ENCODE measurements at places on chromosomes 6 and 20.

GRCh38 chr6:135261872-135262725 is 81.0 kb downstream of the MYB start:
- DNase-seq = no peak

GRCh38 chr6:93418408-93419303 is 703 bp downstream of the EPHA7 start:
- no peak for DNase-seq

GRCh38 chr6:87251725-87252124 is 70.7 kb upstream of the SMIM8 start:
- no peak for DNase-seq

DNA sequence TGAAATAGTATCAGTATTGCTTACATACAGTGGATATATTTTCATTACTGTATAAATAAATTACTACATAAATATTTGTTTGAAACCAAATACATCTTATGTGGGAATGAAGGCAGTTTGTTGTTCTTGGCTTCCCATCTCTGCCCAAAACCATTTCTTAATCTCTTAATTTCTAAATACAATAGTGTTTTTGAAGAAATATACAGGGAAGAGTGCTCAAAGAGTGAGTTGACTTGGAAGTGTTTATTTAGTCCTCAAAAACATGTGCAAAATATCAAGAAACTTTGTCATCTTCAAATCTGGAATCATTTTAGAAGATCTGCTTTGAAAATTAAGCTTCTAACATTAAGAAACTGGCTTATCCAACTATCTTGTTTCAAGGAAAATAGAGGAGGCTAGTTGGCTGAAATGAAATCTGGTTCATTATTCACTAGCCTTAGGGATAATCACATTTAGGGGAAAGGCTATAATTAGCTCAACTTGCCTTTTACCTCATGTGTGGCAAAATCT is 259.8 kb upstream of the FLRT3 start:
- DNase-seq = no peak

- DNase-seq = no peak
Observed at GRCh38 chr20:54742193-54742592, 266.8 kb downstream of the DOK5 start.

GRCh38 chr6:169800668-169801395 is 49.4 kb downstream of the ERMARD start:
- DNase-seq = no peak

DNA sequence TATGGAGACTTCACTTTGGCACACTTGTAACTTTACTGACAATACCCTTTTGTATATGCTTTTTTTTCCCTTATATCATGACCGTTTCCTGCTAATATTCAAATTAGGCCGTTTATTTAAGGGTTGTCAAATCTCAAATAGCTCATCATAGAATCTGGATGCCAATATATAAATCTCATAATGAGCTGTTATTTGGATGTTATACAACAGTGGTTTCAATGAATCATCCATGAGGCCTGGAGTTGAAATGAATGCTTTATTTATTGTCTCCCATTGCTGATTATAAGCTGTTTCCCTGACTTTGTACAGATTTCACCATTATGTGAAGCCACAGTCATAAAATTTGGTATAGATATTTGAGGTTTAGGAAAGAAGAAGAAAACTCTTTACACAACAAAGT is 256.1 kb downstream of the PLCB1 start:
- no peak for DNase-seq

DNA sequence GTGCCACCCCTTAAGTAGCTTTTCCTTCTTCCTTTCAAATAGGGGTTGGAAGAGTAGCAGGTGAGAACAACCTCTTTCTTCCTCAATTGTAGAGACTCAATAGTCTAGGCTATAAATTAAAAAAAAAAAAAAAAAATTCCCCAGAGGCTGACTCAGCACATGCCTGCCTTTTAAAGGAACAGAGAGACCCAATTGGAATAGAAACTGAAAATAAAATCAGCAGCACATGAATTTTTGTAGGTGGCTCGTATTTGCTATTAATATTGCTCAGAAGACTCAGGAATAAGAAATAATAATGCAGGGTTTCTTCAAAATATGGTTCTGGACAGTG is 19.3 kb downstream of the TOP1 start:
- no peak for DNase-seq

Data from CD4-positive, alpha-beta T cell (primary cell).